ENCODE measurements at places on chromosomes 7 and 10.

DNA sequence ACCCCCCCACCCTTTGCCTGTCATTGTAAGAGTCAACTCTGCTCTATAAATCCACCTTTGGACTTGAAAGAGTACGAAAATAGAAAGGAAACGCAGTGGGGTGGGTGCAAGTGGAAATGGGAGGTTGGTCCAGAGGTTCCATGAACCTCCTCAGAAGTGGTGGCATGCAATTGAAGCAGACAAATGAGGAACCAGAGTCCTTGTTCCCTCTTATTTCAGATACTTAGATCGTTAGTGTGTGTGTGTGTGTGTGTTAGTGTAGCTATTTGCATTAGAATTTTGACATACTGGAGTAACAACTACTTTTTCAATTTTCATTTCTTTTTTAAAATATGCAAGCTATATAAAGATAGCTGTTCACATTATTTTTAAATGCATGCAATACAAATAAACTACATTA lies 18.1 kb upstream of the TFAM start:
- no peak for DNase-seq

DNA sequence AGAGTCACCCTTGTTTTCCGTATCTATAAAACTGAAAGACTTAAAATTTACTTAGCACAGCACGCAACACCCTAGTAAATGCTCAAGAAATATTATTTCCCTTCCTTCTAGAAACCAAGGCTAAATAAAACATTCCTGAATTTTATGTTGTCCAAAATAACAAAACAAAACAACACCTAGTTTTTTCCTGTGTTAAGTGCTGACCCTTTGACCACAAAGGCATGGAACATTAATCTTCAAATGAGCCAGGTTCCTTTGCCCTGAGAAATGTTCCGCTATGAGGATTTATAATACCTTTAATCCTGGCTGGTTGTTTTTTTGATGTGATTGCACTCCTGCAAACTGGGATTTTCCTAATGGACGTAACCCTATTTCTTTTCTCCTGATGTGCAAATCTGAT lies 29.0 kb upstream of the DGKI start:
- no peak for DNase-seq

- DNase-seq = no peak
These were observed 29.0 kb downstream of the PRPF18 start for GRCh38 chr10:13615650-13616300.

GRCh38 chr7:135742371-135742770 lies 6.2 kb downstream of the FAM180A start:
- DNase-seq = no peak

DNA sequence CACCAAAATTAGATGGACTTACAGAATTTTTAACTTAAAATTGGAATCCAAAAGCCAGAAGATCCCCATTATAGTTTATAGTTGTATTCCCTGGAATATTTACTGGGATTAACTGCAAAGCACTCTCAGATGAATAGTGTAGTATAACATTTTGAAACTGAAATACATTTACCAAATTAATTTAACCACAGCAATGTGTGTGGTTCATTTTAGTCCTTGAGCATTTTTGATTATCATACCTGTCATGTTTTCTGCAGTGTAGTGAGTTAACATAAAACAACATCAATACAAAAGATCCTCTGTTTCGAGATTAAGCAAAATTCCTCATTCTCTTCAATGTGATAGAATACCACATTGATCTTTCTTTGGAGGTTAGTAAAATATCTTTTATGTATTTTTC lies 3.7 kb downstream of the VIM start:
- no peak for DNase-seq

DNA sequence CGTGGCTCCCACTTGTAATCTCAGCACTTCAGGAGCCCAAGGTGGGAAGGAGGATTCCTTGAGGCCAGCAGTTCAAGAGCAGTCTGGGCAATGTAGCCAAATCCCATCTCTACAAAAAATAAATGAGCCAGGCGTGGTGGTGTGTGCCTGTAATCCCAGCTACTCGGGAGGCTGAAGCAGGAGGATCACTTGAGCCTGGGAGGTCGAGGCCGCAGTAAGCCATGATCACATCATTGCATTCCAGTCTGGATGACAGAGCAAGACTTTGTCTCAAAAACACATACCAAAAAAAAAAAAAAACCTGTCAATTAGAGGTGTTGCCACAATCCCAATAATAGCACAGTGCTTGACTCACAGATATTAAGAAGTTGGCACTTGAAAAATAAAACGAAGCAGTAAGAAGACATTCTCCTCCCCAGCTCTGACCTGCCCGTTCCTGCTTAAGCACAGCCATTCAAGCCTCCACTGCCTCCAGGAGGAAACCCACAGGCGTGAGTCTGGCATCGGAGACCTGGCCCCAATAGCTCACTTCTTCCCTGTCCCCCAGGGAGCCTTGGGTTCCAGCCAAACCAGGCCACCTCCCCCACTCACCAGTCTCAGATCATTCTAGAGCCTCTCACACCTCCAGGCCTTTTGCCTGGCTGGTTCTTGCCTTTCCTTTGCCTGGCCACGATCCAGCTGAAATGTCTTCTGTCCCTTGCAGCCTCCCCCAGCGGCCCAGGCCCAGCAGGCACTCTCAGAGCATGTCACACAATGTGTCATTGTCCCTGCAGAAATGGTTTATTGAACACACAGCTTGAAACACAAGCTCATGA lies 45.3 kb upstream of the GTF2I start:
- no peak for DNase-seq

GRCh38 chr10:43930243-43930642 lies 281.6 kb upstream of the ZNF32 start:
- DNase-seq = no peak

DNA sequence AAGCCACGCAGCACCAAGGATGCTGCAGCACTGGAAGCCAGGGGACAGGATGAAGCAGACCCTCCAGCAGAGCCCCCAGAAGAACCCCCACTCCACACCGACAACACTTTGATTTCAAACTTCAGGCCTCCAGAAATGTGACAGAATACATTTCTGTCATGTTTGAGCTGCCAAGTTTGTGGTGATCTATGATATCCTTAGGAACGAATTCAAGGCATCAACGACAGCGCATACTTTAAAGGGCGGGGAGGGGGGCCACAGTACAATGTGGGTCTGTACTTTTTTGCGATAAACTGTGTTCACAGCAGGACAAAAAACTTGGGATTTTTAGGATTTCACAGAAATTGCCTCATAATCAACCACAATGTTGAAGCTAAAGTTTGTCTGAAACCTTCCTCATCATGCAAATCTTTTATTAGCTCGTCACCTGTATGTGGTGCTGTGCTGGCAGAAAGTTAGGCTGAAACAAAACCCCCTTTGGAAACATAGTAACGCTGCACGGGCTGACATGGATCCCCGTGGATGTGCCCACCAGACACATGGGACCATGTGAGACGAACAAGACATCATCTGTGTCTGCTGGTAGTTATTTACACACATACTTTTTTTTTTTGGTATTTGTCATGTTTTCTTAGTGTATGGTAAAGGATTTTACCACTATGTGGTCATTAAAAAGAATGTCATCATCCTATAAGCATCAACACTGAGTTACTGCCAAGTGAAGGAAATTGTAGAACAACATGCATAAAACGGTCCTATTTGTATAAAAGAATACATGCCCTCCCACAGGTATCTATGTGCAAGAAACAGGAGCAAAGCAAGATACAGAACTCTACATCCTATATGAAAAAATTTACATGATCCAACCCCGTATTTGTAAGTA lies 113.3 kb upstream of the AFAP1L2 start:
- DNase-seq = no peak
